ENCODE measurements at places on chromosomes 4 and X.

GRCh38 chr4:125112536-125112935, 202.2 kb upstream of the FAT4 start:
- DNase-seq: no peak

GRCh38 chr4:145541346-145541745, 59.7 kb downstream of the SMAD1 start:
- no peak for DNase-seq

DNA sequence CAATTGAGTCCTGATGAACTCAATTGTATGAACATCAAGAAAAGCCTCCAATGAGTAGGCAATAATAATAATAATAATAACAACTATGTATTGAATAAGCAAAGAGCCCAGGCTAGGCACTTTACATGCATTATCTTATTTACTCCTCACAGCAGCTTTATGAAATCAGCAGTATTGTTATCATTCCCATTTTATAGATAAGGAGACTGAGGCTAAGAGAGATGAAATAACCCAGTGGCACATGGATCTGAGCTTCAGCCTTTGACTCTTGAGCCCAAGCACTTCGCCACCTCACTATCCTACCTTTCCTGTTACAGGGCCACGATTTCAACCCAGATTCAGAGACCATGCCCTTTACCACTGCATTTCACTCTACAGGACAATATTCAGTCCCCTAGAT, 3.2 kb downstream of the RAB33A start:
- no peak for DNase-seq

GRCh38 chrX:103704863-103705262, 5.8 kb upstream of the TMEM31 start:
- DNase-seq: no peak

- DNase-seq: no peak
These were observed 456.0 kb upstream of the SPANXN1 start for GRCh38 chrX:144791298-144791697.

DNA sequence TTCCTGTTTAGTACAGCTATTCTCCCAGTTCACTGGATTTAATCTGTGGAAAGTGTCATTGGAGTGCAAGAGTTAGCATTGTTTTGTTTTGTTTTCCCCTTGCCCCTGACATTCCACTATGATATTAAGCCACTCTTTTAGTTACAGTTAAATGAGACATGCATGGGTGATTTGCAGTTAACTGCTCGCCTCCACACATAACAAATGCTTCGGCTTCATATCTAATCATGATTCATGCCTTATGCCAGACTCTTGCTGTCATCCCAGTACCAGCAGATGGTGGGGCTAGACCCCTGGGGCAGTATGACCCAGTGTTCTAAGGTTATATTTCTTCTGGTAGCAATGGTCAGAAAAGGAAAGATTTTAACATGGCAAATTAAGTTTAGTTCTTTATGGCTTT, 80.1 kb downstream of the RAP1GDS1 start:
- DNase-seq: no peak

GRCh38 chr4:15349531-15349935, 78.3 kb upstream of the C1QTNF7 start:
- no peak for DNase-seq

DNA sequence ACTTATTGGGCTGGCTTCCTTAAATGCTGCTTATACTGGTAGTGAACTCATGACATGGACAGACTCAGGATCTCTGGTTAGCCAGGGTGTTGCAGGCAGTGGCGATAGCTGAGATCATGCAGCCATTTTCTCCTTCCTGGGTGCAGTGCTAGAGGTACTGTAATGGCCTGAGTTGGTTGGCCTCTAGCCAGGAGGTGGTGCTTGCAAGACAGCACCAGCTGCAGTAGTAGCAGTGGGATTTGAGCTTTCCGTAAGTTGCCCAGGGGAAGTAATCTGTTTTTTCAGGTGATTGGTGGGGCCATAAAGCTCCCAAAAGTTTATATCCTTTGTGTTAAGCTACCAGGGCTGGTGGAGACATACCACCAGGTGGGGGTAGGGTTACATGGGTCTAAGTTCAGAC, 45.1 kb upstream of the AADAT start:
- DNase-seq: no peak

DNA sequence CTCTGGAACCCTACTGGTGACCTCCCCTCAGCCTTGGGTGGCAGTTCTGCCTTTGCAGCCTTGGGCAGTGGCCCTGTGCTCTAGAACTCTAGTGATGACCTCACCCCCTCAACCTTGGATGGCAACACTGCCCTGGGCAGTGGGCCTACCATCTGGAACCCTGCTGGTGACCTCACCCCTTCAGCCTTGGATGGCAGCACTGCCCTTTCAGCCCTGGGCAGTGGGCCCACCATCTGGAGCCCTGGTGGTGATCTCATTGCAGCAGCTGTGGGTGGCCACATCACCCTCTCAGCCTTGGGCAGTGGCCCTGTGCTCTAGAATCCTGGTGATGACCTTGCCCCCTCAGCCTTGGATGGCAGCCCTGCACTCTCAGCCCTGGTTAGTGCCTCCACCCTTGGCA, 129.3 kb downstream of the RBMX2 start:
- DNase-seq: no peak

DNA sequence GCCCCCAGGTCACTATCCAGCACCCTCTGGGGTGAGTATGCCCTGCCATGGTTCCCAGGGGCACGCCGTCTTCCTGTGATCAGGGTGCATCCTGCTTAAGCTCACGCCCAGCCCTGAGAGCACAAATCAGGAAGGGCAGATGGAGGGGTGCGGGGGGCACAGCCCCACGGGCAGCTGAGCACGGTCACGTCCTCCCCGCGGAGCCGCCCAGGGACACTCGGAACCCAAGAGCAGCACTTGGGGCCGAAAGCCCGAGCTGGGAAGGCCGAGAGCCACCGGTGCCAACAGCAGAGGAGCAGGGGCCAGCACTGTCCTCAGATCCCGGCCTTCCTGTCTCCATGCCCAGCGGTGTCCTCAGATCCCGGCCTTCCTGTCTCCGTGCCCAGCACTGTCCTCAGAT, 21.5 kb downstream of the NELFA start:
- no peak for DNase-seq

GRCh38 chr4:27787195-27787594, 926.6 kb downstream of the STIM2 start:
- no peak for DNase-seq

Data from T-helper 1 cell (primary cell).